Stimulated activated CD4-positive, alpha-beta T cell treated with anti-CD3 and anti-CD28 coated beads, Interleukin-1b, Interleukin-23, amount 100 ng/mL, for 1 hour (primary cell): ENCODE measurements at places on chromosomes 4 and X.

- no peak for DNase-seq
These were observed 7.4 kb upstream of the HCCS start for GRCh38 chrX:11103751-11104150.

- no peak for DNase-seq
These were observed 31.1 kb downstream of the FGFRL1 start for GRCh38 chr4:1042352-1043055.

- DNase-seq: no peak
These were observed 22.7 kb upstream of the PLA2G12A start for GRCh38 chr4:109752525-109752924.

GRCh38 chr4:182179105-182179504, 64.1 kb upstream of the TENM3 start:
- DNase-seq: no peak

GRCh38 chr4:115711575-115711974, 598.2 kb upstream of the NDST4 start:
- no peak for DNase-seq

DNA sequence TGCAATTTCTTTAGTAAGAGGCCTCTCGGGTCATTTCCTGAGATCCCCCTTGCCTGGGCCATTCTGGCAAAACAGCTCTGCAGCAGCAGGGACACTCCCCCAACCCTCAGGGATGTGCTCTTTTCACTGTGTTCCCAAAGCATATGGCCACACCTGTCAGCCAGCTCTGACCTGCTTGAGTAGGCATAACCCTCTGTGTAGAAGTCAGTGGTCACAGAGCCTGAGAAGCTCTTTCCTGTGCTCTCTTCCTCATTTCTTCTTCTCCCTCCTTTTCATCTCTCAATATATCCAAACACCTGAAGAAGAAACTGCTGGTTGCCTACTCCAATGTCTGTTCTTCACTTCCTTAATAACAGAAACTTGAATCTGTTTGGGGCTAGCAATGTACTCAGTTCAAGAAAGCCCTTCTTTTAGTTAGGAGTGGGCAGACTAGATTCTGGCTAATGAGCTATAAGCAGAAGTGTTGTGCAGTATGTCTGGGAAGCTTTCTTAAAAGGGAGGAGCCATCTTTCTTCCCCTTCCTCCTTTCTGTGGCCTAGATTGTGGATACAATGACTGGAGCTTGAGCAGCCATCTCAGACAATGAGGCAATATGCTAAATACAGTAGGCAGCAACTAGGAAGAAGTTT, 73.3 kb downstream of the PRPS1 start:
- DNase-seq: no peak

DNA sequence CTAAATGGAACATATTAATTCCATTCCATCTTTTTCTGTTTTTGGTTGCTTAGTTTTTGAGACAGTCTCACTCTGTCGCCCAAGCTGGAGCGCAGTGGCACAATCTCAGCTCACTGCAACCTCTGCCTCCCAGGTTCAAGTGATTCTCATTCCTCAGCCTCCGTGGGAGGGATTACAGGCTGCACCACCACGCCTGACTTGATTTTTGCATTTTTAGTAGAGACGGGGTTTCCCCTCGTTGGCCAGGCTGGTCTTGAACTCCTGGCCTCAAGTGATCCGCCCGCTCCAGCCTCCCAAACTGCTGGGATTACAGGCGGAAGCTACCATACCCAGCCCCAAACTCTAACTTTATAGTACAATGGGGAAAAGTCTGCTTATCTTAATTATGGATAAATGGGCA, 11.2 kb downstream of the HNRNPD start:
- no peak for DNase-seq

- DNase-seq: no peak
These were observed 33.2 kb downstream of the WDR1 start for GRCh38 chr4:10083331-10083771.

- DNase-seq: no peak
These were observed 36.1 kb upstream of the HERC5 start for GRCh38 chr4:88420844-88421243.

DNA sequence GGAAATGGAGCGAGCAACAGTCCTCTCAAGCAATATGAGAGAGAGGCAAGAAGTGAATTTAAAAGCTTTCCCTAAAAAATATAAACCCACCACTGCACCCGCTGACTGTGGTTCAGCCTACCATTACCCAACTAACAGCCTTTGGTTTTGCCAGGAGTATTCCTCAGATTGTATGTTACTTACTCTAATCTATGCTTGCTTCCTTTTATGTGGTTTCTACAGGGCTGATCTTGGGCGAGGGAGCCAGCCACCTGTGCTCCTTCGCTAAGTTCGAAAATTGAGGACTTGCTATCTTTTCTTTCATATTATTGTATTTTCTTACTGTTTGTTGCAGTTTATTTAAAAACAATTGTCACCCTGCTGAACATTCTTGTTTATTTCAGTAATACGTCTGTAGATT, 101.1 kb downstream of the DDX53 start:
- no peak for DNase-seq

GRCh38 chr4:105679186-105679585, 29.3 kb downstream of the INTS12 start:
- no peak for DNase-seq

DNA sequence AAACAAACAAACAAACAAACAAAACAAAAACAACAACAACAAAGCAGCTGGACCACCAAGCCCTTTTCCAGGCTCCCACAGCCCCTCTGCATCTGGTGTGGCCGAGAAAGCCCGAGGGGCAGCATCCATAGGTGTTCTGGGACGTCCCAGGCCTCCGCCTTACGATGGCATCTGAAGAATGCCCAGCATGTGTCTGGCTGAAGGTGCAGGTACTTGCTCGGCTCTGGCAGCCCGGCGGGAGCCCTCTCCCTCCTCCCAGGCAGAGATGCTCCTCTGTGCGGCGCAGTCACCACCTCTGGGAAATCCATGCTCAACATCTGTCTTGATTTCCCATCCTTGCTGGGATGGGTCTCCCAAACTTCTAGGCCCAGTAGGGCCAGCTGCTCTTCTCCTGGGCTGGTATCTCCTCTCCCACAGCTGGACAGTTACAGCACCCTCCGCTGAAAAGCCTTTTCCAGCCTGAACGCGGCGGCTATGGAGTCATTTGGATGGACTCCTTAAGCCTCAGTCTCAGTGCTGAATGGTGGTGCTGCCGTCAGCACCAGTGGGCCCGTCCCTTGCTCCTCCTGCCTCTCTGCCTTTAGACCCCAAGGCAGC, 4.3 kb downstream of the PSAPL1 start:
- DNase-seq: no peak

DNA sequence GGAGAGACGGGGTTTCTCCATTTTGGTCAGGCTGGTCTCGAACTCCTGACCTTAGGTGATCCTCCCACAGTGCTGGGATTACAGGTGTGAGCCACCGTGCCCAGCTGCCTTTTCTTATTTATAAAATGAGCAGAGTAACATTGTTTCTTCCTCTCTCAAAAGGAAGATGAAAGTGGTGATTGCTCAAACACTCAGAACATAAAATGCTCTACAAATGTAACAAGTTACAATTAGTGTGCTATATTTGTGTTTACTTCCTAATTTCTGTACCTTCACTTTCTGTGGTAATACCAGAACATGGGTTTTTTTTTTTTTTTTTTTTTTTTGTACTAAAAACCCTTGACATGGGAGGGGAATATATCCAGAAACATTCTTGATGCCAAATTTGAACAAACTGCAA, 197.9 kb downstream of the MGST2 start:
- no peak for DNase-seq
